Activated T-helper 1 cell treated with anti-CD3 and anti-CD28 coated beads, Interleukin-2, amount 50 U/mL, for 16 hours (primary cell): ENCODE measurements at places on chromosomes 13 and 19.

DNA sequence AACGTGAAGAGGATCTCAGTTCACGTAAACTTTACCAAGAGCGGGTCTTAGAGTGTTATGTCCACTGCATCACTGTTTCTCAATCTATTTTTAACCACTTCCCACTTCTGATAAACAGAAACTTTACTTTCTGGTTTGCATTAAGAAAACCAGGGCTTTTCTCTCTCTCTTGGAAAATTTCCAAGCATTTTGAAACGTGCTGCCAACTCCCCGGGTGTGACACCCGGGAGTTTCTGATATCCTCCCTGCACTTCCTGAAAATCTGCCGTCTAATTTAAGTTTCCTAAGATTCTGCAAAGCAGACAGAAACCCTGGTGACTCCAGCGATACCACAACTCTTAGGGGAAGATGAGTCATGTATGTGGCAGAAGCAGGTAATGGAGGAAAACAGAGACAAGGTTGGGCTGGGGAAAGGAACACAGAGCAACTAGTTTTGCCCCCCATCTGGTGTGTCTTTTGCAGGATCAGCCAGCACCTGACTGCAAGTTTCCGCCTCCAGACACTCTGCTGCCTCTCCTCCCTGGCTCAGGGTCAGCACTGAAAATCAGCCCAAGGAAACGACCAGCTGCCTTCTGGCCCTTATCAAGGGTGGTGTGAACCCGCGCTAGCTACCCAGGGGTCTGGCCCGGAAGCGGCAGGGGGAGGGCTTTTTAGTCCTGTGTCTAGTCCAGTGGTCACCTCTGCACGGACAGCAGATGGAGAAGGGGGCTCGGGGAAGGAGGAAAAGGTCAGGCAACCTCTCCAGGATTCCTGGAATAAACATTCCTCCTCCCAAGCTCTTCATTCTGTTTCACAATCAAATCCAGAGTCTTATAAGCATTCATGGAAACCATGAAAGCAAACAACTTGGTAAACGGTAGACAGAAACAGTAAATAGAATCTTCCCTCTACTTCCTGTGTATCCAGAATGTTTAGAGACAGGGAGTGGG, 11.3 kb upstream of the FFAR2 start:
- DNase-seq, result no peak

GRCh38 chr13:101115762-101116171, 300.5 kb downstream of the NALCN start:
- no peak for DNase-seq

DNA sequence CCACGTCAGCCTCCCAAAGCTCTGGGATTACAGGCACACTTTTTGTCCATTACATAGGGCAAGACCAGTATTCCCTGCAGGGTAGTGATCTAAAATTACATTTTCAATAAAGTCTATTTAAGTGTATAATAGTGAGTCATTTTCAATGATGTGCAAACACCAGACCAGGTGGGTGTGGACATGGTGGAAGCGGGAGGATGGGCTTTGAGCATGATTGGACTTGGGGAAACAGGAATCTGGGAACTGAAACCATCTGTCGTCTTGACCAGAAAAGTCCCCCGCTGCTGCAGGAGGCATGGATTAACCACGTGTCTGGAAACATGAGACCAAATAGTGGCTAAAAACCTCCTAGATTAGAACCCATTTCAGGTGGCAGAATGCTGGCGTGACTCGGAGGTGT, 4.9 kb downstream of the FXYD3 start:
- no peak for DNase-seq

GRCh38 chr19:33737681-33738371, 58.8 kb upstream of the KCTD15 start:
- DNase-seq, result no peak

DNA sequence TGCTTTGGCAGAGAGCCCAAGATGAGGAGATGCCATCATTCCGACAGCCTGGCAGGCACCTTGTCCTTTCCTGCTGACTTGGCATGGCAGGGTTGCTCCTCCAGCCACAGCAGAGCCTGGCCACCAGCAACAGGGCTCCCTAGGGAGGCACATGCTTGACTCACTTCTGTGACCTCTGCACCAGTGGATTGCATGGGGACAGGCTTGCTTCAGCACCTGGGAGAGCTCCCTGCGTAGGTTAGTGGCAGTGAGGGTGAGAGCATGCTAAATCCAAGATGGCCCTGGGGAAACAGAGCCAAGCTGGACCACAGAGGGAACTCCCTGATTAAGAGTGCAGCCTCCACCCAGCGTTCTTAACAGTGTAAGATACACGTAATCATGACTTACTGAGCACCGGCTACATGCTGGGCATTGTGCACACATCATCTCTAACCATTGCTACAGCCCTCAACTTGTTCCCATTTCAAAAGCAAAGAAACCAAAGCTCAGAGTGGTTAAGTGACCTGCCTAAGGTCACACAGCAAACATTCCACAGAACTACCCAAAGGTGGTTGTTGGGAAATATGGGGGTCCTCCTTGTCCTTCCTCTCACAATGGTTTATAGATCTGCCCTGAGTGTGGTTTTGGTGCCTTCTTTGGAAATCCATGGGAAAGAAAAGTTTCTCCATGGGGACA, 116.6 kb upstream of the UQCRFS1 start:
- DNase-seq, result no peak

GRCh38 chr13:111859354-111860230, 207.4 kb upstream of the SOX1 start:
- no peak for DNase-seq

DNA sequence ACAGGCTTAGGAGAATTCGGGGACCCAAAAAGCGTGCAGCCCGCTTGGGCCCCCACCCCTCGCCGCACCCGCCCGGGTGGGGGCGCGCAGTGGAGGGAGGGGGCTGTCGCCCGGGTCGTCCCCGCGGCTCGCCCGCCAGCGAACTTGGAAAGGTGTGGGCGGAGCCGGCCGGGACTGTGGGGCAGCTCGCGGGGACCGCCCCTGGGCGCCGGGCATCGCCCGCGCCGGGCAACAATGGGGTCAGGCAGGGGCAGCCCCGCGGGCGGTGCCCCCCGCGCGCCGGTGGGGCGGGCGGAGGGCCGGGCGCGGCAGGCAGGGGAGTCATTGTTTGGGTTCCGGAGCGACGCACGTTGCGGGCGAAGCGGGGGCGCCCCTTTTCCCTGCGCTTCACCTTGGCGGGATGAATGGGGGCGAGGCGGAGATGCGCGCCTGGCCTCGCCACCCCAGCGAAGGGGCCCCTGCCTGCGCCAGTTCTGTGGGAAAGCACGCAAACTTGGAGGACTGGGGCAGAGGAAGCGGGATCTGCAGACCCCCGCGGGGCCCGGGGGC, 647 bp upstream of the KLF12 start:
- peak; percentile 33 for DNase-seq

GRCh38 chr19:5808120-5808816, 3.4 kb downstream of the NRTN start:
- DNase-seq, result no peak

DNA sequence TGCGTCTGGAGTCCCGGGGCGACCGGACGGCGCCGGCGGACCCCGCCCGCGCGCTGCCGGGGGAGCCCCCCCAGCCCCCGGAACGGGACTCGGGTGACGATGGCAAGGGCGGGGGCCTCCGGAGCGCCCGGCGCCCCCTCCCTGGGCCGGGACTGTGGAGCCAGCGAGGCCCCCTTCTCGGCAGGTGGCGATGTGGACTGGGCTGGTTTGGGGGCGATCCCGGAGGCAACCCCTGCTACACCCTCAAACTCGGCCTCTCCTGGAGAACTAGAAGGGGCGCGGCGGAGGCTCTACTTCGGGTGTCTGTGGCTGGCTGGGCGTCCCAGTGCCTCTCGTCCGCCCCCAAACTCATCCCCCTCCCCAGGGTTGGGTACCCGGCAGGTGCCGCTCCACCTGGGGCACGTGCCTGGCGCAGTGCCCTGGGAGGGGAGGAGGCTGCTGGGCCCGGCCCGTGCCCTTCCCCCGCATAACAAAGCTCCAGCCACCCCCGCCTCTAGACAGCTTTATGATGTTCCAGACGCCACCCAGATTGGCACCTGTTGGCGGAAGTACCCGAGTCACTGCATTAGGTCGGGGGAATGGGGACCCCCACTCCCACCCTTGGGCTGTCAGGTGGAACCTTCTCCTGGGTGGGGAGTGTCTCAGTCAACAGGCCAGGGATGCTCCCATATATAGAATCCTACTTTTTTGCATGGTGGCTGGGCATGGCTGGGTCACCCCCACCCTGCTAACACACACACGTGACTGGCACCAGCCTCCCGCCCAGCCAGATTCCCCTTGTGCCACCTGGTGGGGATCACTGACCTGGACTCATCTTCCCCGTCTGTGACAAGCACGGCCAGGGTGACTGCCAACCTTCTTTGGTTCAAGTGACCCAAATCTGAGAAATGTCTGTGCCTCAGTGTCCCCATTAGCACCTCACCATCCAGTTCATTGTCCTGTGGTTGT, 722 bp downstream of the PKN1 start:
- peak; percentile 14 for DNase-seq

- DNase-seq, result no peak
Observed at GRCh38 chr19:2199215-2199614, 35.5 kb downstream of the DOT1L start.

GRCh38 chr19:18173572-18174288, at the start of gene IFI30:
Gene IFI30 (plus strand): TSS chr19:18173813. CDS start chr19:18173842, 29 bp downstream.
- DNase-seq, result peak; percentile 42

- no peak for DNase-seq
Observed at GRCh38 chr19:13843104-13843921, 33.6 kb upstream of the NANOS3 start.

DNA sequence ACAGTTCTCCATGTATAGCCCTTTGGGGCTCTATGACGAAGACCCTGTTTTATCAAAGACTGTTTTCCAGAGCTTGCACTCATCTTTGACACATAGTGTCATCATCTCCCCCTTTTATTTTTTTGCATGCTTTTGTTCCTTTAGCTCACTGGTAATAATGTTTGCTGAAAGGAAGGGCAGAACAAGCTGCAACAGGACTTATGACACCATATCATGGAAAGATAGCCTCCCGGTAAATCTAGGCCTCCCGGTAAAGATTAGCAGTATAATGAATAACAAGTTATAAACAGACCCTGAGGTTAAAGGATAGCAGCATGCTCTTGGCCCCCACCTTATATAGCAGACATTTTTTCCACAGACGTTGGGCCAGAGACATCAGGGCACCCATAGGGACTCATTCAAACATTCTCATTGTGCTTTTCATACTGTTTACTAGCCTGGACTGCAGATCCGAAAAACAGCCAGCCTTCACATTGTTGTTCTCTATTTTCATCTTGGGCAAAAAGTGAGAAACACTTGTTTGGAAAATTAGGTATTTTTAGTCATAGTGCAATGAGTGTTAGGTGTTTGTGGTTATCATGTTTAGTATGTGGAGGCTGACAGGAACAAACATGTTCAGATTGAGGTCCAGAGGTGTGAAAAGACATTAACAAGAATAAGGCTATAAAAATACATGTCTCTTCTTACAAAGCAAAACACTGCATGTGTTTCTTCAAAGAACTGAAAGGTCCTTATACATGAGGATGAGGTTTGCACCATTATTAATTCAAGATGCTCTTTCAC, 136.9 kb upstream of the SPRY2 start:
- DNase-seq, result no peak
